ENCODE measurements at places on chromosomes 6 and 20. TPM values are rescaled to one million over a fixed set of nuclear protein-coding genes. Genes with fewer than 3 reads are reported as not detected.

CENPQ gene
- 6.6 TPM for total RNA-seq

SULF2 gene
- 25.4 TPM for total RNA-seq

USP49 gene
- 1.6 TPM for total RNA-seq

SPEF1 gene
- total RNA-seq = 2.3 TPM

C6orf15 gene
- total RNA-seq = not detected

MOCS1 gene
- total RNA-seq = 2.3 TPM

VIP gene
- not detected for total RNA-seq

GSTA3 gene
- not detected for total RNA-seq

DUSP15 gene
- total RNA-seq = 1.0 TPM

BRD2 gene
- total RNA-seq = 143 TPM

MCCD1 gene
- not detected for total RNA-seq

SPATS1 gene
- total RNA-seq = not detected

CST5 gene
- total RNA-seq = not detected

C6orf58 gene
- 0.24 TPM for total RNA-seq

IP6K3 gene
- 0.15 TPM for total RNA-seq

BRPF3 gene
- 11.1 TPM for total RNA-seq

CDKN1A gene
- 258 TPM for total RNA-seq

TRMT6 gene
- 33.1 TPM for total RNA-seq

EFCAB8 gene
- total RNA-seq = not detected

TMEM151B gene
- total RNA-seq = not detected

ADTRP gene
- 0.37 TPM for total RNA-seq

TSPO2 gene
- total RNA-seq = not detected

NCR2 gene
- not detected for total RNA-seq

IL17A gene
- not detected for total RNA-seq
